ENCODE measurements at places on chromosomes 7 and 10.

- DNase-seq: no peak
Measured at GRCh38 chr7:121030308-121030707, 41.8 kb downstream of the CPED1 start.

- DNase-seq: no peak
Measured at GRCh38 chr10:48377751-48378530, 71.5 kb downstream of the MAPK8 start.

- DNase-seq: no peak
Measured at GRCh38 chr7:30331338-30331737, 46.9 kb downstream of the ZNRF2 start.

GRCh38 chr10:73167783-73168464 is at the start of the genes ECD and FAM149B1:
ECD (minus strand) TSS chr10:73168008; CDS start chr10:73163937, 4,071 bp downstream.
FAM149B1 (plus strand) TSS chr10:73168119; CDS start chr10:73168340, 221 bp downstream.
- DNase-seq: peak; percentile 97

DNA sequence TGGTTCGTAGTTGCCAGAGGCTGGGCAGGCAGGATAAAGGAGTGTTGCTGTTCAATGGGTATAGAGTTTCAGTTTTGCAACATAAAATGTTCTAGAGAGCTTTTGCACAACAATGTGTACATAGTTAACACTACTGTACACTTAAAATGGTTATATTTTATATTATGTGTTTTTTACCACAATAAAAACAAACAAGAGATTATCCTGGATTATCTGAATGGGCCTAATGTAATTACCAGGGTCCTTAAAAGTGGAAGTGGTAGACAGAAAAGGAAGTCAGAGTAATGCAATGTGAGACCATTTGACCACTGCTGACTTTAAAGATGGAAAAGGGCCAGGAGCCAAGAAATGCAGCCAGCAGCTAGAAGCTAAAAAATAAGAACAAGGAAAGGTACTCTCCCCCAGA is 159.7 kb downstream of the SGMS1 start:
- DNase-seq: no peak

GRCh38 chr10:113126229-113127201 is 176.5 kb downstream of the TCF7L2 start:
- DNase-seq: no peak

DNA sequence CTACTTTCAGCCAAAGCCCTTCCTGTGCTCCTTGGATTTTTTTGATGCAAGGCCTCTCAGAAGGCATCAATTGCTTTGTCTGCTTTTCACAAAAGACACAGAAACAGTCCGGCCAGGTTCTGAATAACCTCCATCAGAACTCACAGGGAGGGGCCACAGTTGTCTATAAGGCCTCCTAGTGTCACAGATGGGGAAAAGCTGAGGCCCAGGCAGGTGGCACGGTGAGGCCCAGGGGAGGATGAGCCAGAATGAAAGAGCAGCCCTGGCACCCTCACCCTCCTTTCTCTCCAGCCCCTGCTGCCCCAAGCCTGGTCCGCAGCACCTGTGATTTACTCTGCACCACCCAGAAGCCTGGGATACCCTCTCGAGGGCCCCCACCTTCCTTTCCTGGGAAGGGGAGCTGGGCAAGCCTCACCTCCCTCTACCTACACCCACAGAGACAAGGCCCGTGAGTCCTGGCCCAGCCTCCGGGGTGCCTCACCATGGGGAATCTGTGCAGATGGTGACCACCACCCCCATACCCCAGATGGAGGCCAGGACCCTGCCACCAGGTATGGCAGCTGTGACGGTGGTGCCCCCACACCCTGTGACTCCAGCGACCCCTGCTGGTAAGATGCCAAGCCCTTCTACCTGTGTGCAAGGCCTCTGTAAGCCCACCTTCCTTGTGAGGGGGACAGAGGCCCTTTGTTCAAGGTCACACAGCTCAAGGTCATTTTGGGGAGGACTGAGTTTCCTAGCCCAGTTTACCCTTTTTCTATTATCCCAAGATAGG is 26.2 kb upstream of the ZNF467 start:
- DNase-seq: peak; percentile 84

- no peak for DNase-seq
Measured at GRCh38 chr7:158569858-158570323, 17.7 kb downstream of the PTPRN2 start.

DNA sequence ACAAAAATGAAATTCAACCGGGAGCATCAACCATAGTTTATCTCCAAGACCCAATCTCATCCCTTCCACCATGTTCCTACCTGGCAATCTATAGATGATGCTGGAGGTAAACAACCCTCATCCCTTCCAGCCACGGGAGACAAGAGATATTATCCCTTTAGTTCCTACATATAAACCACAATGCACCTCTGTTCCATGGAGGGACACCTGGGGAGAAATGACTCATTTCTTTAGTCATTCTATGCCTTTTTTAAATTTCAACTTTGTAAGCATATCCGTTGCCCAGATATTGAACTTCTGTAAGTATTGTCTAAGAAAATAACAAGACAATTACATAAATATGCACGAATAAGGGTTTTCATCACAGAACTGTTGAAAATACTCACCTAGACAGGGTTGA is 15.5 kb upstream of the SFMBT2 start:
- DNase-seq: no peak

DNA sequence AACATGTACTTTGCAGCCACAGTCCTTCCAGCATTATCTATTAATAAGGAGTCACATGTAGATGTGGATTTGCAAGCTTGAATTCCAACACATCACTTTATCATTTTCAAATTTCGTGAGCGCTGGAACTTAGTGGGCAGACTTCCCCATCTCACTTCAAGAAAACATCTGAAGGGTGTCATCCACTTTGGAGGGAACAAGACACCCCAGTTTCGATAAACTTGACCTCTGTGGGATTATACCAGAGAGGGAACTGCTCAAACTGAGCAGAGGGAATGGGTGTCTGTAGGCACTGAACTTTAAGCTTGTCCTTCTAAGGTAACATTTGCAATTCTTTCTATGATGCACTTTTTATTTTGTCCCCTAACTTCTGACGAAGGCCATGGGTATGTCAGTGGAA is 27.5 kb downstream of the ADRB1 start:
- no peak for DNase-seq

GRCh38 chr10:23157691-23158369 is 34.3 kb upstream of the PTF1A start:
- DNase-seq: peak; percentile 80

DNA sequence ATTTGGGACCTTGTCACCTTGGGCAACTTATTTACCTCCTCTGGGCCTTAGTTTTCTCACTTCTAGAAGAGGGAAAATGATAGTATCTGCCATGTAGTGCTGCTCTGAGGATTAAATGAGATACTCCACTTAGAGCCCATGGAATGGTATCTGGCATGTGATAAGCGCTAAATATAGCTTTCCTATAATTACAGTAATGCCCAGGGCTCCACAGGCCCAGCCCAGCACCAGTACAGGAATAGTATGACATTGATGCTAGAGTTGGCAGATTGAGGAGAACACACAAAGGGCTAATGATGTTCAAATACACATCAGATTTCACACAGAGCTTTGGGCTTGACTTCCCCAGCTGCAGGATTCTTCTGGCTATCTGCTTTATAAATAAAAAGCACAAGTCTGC is 34.9 kb downstream of the FAS start:
- DNase-seq: no peak

- DNase-seq: no peak
Measured at GRCh38 chr10:42874713-42875387, 92.3 kb downstream of the BMS1 start.

DNA sequence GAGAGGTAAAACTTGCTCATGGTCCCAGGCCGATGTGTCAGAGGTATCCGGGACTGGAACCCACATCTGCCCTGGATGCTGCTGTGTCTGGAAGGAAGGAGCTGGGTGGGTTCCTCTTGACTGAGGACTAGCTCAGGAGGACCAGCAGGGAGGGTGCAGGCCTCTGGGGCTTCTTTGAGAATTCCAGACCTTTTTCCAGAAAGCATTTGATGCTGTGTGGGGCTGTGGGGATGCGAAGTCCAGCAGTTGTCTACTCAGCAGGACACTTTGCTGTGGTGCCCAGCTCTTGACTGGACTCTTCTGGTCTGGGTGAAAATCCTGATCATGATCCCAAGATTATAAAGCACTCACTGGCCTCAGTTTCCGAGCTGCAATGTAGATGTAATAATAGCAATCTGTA is 1.7 kb downstream of the RAMP3 start:
- no peak for DNase-seq

GRCh38 chr7:28792858-28793257 is 165.3 kb downstream of the TRIL start:
- no peak for DNase-seq

DNA sequence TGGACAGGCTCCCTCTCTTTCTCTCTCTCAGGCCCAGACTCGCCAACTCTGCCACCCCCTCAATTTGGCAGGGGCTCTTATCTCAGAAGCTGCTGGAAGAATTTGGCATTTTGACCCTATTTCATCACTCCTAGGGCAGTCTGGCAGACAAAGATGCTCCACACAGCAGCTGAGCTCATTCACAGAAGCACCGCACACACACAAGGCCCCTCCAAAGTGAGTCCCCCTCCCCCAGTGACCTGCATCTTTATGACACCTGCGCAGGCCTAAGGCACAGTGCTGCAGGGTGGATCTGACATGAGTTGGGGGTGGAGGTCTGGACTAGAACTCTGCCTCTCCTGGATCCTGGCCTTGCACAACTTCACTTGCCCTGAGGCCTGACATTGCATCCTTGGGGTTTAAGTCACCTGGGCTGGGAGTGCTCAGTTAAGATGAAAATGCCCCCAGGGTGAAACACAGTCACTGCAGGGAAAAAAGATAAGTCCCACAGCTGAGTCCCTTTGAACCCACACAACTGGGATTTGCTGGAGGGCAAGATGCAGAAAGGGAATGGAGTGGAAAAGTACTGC is 41.1 kb upstream of the DUSP5 start:
- no peak for DNase-seq

- DNase-seq: no peak
Measured at GRCh38 chr10:118775478-118775877, 20.7 kb upstream of the CACUL1 start.

DNA sequence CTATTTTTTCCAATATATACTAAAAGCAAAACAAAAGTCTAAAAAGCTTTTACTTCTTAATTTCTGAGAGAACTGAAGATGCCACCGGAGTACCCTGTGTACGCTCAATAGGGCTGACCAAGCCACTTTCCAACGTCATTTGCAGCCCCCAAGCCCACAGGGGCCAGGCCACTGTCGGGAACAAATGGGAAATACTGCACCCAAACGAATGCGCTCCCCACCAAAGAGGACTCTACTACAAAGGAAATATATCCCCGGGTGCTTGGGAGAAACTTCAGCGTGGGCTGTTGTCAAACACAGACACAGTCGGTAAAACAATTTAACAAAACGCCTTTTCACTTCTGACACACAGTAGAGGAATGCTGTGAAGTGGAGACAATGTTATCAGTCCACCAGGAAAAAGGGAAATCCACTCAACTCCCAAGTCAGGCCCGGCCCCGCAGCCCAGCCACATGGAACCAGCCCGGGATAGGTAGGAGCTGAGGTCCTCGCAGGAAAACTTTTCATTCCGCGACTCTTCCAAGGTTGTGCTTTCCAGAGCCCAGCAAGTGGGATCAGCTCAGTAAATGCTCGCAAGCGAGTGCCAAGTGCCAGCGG is 1.4 kb downstream of the PARD3 start:
- DNase-seq: no peak

GRCh38 chr7:8200316-8200715 is 61.7 kb downstream of the ICA1 start:
- no peak for DNase-seq

DNA sequence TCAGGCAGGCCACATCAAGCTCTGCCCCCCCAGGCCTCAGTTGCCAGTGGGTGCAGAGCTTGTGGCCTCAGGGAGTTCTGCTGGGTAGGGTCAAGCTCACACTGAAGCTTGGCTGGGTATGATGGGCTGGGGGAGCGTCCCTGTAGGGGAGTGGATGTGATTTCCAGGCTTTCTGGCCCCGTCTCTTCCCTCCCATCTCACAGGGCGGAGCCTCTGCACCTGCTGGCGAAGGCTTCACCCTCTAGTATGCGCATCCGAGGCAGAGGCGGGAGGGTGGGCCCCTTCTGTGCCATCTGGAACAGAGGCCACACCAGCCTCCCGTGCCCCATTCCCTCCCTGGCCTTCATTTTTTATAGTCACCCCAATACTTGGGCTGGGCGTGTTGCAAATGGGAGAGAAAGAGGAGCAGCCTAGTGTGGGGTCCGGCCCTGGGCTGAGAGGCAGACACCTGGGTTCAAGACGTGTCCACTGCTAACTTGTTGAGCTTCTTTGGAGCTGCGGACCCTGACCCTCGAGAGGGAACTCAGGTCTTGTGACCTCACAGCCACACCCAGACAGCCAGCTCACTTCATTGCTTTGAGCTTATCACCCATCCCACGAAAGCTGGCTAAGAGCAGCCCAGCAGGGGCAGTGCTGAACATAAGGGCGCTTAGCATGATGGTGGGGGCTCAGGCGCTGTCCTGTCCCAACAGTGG is 2.3 kb downstream of the AQP1 start:
- DNase-seq: no peak

DNA sequence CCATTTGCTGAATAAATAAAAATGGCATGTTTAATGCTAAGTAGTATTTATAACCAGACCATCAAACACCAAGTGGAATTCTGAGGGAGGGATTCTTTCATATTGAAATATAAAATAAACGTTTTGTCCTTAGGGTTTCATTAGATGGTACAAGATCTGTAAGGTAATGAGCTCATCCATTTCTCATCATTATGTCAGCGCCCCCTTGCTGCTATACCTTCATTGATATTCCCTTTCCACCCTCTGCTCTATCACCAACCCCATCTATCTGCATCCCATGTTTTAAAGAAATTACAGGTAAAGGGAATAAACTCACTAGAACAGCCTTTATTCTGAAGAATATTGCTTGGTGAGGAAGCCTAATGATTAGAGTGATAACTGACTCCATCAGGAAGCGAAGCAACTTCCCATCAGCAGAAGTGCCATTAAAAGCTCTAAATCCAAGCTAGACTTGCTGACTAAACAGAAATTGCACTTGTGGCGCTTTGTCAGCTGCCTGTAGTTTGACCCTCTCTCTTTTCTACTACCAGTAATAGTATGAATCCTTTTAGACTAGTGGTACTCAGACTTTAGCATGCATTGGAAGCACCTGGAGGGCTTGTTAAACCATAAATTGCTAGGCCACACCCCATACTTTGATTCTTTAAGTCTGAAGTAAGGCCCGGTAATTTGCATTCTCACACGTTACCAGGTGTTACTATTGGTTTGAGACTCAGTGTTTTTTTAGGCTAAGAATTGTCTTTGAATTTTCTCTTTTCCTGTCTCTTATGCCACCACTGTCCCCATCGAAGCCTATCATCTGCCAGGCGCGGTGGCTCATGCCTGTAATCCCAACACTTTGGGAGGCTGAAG is 27.5 kb downstream of the ADD3 start:
- peak; percentile 46 for DNase-seq

- no peak for DNase-seq
Measured at GRCh38 chr10:133419211-133419950, 5.0 kb downstream of the SPRN start.

GRCh38 chr7:1937252-1937605 is 267.2 kb downstream of the ELFN1 start:
- DNase-seq: no peak

- DNase-seq: no peak
Measured at GRCh38 chr7:142380069-142380468, 122.2 kb upstream of the PRSS58 start.

- no peak for DNase-seq
Measured at GRCh38 chr10:68829952-68830351, 2.6 kb downstream of the STOX1 start.

GRCh38 chr7:141512597-141512996 is 38.6 kb upstream of the AGK start:
- no peak for DNase-seq

Data from Karpas-422 (cell line).